ENCODE measurements at places on chromosomes 13 and 19.

- DNase-seq = no peak
Measured at GRCh38 chr13:65724226-65724625, 1505.9 kb downstream of the PCDH9 start.

GRCh38 chr19:56699552-56699951, 28.0 kb upstream of the ZNF835 start:
- DNase-seq = no peak

DNA sequence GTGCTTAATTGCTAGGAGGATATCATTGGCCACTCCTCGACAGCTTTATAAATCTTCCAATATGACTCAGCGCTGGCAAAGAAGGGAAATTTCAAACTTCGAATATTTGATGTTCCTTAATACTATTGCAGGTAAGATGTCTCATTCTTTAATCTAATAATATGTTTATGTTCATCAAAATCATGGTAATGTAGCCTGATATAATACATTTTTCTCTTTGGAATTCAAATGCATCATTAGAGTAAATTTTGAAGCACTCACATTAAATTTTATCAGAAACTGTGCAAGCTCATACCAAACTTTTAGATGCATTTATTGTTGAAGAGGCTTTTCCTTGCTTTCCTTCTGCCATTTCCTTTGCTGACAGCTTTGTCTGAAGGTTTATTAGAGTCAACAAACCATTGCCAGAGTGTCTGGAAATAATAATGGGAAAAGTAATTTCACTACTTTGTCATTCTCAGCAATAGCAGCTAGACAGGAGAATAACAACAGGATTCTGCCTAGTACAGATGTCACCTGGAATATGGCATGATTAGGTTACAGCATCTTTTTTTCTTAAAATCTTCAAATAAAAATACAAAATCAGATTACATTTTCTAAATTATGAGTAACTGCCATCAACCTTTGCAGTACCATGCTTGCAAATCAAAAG, 78.6 kb upstream of the MAB21L1 start:
- DNase-seq = no peak

DNA sequence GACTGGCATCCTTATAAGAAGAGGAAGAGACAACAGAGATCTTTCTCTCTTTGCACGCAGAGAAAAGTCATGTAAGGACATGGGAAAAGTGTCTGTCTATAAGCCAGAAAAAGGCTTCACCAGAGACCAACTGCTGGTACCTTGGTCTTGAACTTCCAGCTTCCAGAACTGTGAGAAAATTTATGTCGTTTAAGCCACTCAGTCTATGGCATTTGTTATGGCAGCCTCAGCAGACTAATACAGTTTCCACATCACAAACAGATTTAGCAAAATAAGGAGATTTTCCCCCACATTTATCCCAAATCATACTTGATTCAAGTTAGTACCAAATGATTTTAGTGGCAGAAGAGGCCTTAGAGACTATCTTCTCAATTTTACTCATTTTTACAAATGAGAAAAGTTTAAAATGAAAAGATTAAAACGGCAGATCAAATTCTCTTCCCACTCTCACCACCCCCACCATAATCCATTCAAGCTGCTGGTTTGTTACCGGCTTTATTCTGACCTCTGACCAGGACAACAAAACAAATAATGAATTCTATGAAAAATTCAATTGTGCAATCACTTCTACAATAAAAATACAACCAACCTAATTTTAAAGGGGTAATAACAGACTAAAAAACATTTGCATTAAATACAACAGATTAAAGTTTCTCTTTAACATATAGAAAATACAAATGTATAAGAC, 316.3 kb downstream of the TBC1D4 start:
- no peak for DNase-seq

GRCh38 chr13:83907196-83907989, 25.1 kb upstream of the SLITRK1 start:
- no peak for DNase-seq

GRCh38 chr19:1106841-1107660, 3.3 kb downstream of the GPX4 start:
- no peak for DNase-seq

DNA sequence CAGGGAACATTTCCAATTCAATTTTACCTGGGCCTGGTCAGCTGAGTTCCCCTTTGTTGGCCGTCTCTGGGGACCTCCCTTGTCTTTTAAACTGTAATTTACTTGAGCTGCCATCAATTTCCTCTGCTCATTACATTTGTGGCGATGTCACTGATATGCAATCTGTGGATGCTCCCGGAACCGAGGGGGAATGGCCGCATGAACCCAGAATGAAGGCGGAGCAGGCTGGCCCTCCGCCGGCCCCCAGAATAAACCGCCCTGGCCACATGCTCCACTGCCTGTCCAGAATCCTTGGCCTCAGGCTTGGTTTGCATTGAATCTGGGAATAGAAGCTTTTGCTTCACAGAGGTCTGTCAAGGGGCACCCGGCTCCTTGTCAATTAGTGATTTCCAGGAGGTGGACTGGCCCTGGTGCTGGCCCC, 276.8 kb downstream of the TEX29 start:
- no peak for DNase-seq

- DNase-seq = no peak
Measured at GRCh38 chr13:59368693-59369092, 795.0 kb downstream of the DIAPH3 start.

- no peak for DNase-seq
Measured at GRCh38 chr13:88031980-88032559, 360.9 kb downstream of the SLITRK5 start.

DNA sequence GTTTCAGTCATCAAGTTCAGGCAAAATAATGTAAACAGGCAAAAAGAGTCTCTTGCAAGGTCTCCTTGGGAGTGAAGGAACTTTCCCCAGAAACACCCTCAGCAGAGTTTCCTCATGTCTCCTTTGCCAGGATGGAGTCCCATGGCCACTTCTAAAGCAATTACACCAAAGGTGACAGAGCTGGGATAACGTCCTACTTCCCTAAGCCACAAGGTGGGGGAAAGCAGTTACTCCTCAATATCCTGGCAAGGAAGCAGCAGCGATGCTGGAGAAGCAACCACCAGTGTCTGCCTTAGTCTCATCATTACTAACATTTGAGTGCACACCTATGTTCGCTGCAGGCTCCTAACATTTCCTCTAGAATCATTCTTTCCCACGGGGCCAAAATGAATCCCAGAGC, 88.6 kb downstream of the UBL3 start:
- no peak for DNase-seq

GRCh38 chr13:58547419-58547818, 915.9 kb downstream of the PCDH17 start:
- no peak for DNase-seq

GRCh38 chr13:51152701-51153100, 41.6 kb upstream of the C13orf42 start:
- no peak for DNase-seq

GRCh38 chr19:44529536-44529935, at the start of gene CEACAM20:
Gene CEACAM20, minus strand, starts transcription at chr19:44529675. Its CDS starts 166 bp downstream, at chr19:44529509.
- no peak for DNase-seq

DNA sequence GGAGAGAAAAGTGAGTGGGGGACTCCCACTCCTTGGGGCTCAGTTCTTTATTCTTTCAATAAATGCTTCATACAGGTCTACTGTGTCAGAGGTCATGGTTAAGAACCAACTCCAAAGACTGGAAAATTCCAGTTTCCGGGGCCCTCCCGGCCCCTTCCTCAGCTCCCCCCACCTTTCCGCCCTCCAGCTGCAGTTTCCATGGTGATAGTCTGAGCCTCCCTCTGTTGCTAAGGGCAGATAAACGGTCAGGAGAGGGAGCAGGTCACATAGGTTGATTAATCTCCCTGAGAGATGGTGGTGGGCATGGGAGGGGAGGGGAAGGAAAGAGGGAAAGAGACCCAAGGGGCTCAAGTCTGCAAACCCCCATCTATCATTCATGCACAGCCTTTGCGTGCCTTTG, 131.5 kb upstream of the USP29 start:
- DNase-seq = no peak

GRCh38 chr19:7789447-7789846, 26.4 kb downstream of the CLEC4M start:
- DNase-seq = no peak

DNA sequence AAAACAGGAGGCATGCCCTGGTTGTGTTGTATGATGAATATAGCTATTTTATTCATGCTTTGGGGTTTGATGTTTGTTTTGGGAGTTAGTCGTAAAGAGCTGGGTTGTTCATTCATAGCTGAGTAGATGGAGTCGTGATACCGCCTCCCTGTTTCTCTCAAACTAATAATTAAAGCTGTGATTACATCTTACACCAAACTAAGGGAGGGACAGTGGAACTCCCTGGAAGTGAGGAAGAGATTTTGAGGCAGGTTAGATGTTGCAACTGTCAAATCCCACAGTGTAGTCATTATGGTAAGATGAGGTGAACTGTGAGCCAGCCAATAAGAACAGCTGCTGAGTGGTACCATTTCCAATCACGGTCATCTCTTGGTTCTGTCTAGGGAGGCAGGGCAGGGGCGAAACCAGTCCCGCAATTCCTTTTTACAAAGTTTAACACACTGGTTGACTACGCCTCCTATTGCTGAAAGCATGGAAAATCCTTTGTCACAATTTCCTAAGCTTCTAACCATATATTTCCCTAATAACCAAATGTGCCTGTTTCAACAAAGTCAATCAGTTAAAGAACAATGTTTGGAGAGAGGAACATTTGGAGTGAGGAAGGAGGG, 207.6 kb upstream of the SERP2 start:
- no peak for DNase-seq

DNA sequence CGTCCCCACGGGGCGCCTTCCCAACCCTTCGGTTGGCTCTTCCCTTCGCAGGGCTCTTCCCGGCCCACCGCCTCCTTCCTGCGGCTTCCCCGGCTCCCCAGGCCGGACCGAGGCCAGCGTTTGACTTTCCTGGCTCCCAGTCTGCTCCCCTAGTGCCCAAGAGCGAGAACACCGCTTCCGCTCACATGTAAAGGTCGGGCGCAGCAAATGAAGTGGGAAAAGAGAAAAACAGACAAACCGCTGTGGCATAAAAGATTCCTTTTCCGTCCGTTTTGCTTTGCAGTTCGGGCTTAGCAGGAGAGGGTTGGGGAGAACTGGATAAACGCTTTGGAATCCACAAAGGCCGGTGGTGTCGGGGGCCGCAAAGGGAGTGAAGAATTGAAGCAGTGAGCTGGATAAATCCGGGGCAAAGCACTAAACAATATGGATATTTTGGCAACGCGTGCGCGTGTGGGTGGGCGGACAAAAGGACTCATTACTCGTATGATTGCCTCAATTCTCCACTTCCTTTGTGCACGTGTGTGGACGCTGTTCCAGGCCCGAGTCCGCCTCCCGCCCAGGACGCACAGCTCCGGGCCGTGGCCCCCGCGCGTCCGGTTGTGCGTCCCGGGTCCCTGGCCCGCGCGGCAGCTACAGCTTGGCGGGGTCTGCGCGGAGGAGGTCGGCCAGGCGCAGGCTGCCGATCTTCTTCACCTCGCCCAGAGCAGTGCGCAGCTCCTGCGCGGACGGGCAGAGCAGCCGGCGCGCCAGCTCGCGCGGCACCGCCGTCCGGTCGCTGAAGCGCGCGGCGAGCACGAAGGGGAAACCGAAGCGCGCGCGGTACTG, 8.6 kb upstream of the CDX2 start:
- no peak for DNase-seq

DNA sequence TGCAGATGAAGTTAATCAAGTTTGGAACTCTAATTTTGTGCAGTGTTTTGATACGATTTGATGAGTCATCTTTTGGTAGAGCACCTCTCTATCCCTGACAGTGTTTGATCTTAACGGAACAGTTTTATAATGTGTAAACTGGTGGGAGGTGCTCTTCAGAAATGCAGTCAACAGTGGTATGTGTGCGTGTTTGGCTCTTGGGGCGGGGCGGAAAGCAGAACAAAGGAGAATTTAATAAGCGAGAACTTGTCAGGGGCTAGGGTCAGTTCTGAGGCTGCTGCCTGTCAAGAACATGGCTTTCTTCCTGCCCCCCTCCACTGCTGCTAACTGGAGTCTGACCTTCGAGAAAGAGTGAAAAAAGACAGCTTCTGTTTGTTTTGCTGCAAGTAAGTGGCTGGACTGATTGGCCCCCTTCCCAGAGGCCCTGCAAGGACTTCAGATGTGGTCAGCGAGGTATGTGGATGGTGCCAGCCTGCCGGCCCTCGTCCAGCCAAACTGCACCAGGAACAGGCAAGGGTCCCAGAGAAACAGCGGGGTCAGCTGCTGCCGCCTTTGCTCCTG, 40.8 kb downstream of the BBC3 start:
- DNase-seq = peak; percentile 51

- DNase-seq = no peak
Measured at GRCh38 chr13:63843766-63844699, 2428.4 kb upstream of the PCDH20 start.

DNA sequence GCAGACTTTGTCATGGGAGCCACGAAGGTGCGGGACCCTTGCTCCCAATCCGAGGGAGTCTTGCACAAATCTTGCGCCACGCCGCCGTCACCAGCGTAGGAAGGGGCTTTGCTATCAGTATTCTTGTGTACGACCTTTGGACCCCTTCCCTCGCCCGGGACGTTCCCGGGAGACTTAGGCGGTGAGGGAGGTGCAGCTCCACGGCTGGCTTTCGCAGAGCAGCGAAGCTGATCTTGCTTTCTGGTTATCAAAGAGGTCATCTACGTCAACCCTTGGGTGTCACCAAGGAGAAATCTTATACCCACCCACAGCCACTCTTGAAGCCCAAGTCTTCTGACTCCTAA, 583 bp downstream of the TECR start:
- no peak for DNase-seq

GRCh38 chr19:48221628-48222027, 34.1 kb downstream of the CARD8 start:
- no peak for DNase-seq

DNA sequence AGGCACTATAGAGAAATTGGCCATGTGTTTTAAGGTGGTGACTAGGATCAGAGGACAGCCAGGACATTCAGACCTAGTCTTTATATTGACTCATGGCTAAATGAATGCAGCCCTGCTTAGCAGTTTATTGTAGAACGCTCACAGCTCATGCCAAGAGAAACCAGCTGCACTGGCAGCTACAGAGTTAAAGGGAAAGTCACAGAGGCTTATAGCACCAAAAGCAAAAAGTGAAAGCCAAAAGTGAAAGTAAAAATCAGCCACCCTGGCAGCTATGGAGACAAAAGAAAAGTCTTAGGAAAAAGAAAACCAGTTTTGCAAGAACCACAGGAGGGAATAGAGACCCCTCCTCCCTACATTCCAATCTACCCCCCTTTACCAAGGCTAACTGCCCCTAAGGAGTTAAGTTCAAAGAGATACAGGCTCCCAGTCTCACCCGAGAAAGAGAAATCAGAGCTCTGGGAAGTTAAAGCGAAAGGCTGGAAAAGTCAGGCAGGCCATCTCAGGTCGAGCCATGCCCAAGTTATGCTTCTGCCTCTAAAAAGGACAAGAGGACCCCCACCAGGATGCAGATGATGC, 99.0 kb downstream of the ZNF429 start:
- no peak for DNase-seq

- DNase-seq = no peak
Measured at GRCh38 chr19:30029721-30030510, 87.9 kb downstream of the URI1 start.

- DNase-seq = no peak
Measured at GRCh38 chr19:30373593-30373992, 1.4 kb downstream of the ZNF536 start.
